ENCODE measurements at places on chromosomes 12 and 14. TPM values are rescaled to one million over a fixed set of nuclear protein-coding genes. Genes with fewer than 3 reads are reported as not detected.

RIMKLB gene
- total RNA-seq, result 54.2 TPM

BHLHE41 gene
- 53.7 TPM for total RNA-seq

OR6C2 gene
- not detected for total RNA-seq

DNA sequence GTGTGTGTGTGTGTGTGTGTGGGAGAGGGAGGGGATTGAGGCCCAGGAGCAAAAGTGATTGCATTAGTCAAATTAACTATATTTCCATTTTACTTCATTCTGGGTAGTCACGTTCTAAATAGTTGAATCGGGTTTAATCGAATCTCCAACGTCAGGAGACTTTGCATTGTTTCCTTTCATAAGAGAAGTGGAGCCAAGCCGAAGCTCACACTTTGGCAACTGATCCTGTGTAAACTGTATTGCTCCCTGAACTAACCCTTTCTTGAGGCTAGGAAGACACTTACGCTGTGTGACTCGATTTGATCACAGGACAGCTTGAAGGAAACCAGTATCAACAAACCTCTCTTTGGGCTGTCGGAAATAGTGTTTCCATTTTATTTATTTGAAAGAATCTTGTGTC, 363.4 kb upstream of the ATP2B1 start:
- no peak for DNase-seq
- H3K27ac ChIP-seq, result no peak overlapping the region
- no peaks in the 10 kb centered on the region for H3K27me3 ChIP-seq
- H3K4me1 ChIP-seq, result no peaks in the 10 kb centered on the region
- no peak overlapping the region for H3K4me3 ChIP-seq

GRCh38 chr12:83960767-83961166, 951.8 kb downstream of the SLC6A15 start:
- no peak for DNase-seq
- no peaks in the 10 kb centered on the region for H3K4me1 ChIP-seq
- H3K27ac ChIP-seq, result no peak overlapping the region
- H3K36me3 ChIP-seq, result no peaks in the 10 kb centered on the region
- H3K27me3 ChIP-seq, result no peaks in the 10 kb centered on the region

GRCh38 chr12:8157484-8158198, 826 bp downstream of the ZNF705A start:
- no peaks in the 10 kb centered on the region for H3K36me3 ChIP-seq
- no peaks in the 10 kb centered on the region for H3K27me3 ChIP-seq
- H3K4me3 ChIP-seq, result no peak overlapping the region
- no peak for DNase-seq
- H3K27ac ChIP-seq, result no peak overlapping the region

DNA sequence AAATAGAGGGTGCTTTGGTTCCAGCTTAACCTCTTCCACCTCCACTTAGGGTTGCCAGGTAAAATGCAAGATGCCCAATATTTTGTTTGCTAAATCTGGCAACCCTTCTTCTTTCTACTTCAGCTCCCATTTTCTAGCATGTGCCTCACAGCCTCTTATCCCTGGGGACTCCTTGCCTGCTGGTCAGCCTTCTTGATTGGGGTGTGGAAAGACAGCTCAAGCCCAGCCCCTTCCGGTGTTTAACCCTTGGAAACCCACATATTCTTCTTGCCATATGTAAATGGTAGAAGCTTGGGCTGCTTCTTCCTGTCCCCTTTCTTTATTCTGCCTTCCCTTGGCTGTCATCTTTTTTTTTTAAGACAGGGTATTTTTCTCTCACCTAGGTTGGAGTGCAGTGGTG, 5.7 kb downstream of the SPIC start:
- no peak overlapping the region for H3K4me3 ChIP-seq
- H3K4me1 ChIP-seq, result no peaks in the 10 kb centered on the region
- DNase-seq, result no peak
- no peaks in the 10 kb centered on the region for H3K27me3 ChIP-seq
- H3K36me3 ChIP-seq, result no peaks in the 10 kb centered on the region

DNA sequence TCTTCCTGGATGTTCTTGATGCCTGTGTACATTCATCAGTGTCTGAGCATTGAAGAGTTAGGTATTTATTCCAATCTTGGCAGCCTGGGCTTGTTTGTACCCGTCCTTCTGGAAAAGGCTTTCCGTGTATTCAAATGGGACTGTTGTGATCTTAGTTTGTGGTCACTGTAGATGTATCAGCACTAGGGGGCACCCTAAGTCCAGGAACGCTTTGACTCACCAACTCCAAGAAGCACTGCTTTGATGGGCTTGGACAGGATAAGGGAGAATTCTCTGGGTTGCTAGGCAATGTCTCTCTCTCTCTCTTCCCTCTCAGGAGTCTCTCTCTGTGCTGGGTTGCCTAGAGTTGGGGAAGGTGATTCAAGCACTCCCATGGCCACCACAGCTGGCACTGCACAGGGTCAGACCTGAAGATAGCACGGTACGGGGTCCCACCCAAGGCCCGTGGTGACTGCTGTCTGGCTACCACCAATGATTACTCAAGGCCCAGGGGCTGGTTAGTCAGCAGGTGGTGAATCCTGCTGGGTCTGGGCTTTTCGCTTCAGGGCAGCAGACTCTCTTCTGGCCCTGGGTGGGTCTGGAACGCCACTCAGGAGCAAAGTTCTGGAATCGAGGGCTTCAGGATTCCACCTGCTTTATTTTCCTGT, 211.1 kb upstream of the RGS6 start:
- no peaks in the 10 kb centered on the region for H3K27me3 ChIP-seq
- H3K4me1 ChIP-seq, result no peaks in the 10 kb centered on the region
- DNase-seq, result no peak
- no peaks in the 10 kb centered on the region for H3K36me3 ChIP-seq

DNA sequence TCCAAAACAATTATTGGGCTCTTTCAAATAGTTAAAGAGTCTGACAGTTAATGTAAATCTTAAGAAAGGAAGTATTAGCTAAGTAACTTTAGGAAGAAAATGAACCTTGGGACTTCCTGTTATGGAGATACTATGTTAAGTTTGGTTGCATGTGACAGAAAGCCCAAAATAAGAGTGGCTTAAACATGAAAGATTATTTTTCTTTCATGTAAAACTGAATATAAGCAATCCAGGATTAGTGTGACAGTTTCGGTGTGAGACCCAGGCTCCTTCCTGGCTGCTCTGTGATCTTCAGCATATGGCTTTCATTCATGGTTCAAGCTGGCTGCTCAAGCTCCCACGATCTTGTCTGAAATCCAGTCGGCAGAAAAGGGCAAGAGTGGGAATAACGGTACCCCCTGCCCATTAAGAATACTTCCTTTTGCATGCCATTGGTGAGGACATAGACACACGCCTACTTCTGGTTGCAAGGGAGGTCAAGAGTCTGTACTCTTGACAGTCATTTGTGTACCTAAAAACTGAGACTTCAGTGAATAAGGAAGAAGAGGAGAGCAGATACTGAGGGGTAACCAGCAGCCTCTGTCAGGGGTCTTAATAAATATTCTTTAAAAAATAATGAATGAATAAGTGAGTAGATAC, 2.2 kb upstream of the RPAP3 start:
- H3K27me3 ChIP-seq, result no peaks in the 10 kb centered on the region
- no peak for DNase-seq
- no peak overlapping the region for H3K4me3 ChIP-seq

DNA sequence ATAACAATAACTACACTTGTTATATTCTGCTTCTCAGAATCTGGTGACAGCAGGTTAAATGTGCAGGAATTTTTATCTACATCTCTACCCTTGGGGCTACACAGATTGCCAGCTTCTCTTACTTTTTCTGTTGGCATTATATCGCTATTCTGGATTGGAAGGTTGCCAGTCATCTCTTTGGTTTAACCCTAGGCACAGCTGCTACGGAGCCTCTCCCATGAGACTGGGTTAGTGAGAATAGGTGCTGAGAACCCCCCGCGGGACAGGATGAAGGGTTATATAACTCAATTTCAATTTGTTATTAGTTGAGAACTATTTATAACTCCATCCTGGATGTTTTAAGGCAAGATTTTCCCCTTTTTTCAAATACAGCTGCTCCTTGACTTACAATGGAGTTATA, 73.1 kb downstream of the ACADS start:
- H3K4me1 ChIP-seq, result peaks cover 29% of the 10 kb centered on the region
- peak overlapping the region; percentile 34 for H3K4me3 ChIP-seq
- H3K27me3 ChIP-seq, result no peaks in the 10 kb centered on the region
